Ascending aorta (tissue), 2 donors: ENCODE measurements at places on chromosomes 6 and 20. TPM values are rescaled to one million over a fixed set of nuclear protein-coding genes. Genes with fewer than 3 reads are reported as not detected.

ARMC12 gene
- not detected for total RNA-seq

DNA sequence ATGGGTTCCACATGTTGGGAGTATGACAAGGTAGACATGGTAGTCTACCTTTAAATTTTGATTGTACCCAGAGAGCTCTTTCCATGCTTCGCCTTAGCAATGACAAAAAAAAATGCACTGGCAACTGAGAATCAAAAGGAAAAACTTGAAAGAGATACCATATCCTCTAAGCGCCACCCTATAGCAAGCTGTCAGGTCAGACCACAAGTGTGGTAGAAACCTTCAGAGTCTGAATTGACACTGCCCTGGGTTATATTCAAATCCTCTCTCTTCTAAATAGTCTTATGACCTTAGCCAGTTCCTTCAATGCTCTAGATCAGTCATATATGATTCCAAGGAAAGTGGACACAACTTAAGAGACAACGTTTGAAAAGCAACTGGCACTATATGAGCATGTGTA is 45.6 kb upstream of the SMLR1 start:
- no peak for DNase-seq

- DNase-seq, result no peak
Measured at GRCh38 chr20:57716202-57716601, 6.4 kb upstream of the PMEPA1 start.

DNA sequence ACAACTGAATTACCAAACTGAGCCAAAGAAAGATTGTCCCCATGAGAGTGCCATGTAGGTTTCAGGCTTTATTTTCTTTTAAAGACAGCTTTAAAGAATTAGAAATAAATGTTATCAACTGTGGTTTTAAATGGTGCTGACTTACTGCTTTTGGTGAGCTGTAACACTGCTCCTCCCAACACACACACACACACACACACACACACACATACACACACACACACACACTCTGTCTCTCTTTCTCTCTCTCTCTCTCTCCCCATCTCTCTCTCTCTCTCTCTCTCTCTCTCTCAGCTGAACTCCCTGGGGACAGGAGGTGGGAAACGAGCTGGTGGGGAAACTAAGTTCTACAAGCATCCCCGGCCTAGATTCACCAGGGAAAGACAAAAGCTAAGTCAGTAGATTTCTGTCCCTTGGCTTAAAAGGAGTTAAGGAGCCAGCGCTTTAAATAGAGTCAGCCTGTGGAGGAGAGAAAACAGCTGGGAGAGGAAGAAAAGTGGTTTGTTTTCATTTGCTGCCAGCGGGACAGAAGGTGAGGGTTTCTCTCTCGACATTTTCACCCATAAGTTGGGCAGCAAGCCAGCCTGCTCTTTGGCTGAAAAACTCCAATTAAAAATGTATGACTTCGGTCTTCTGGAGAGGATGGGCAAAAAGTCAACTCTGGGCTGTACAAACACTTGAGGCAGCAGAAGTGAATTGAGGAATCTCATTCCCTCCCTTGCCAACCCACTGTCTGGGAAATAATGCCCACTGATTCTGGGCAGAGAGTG is 27.4 kb downstream of the CBLN4 start:
- DNase-seq, result no peak

TRIM31 gene
- total RNA-seq, result not detected

DNA sequence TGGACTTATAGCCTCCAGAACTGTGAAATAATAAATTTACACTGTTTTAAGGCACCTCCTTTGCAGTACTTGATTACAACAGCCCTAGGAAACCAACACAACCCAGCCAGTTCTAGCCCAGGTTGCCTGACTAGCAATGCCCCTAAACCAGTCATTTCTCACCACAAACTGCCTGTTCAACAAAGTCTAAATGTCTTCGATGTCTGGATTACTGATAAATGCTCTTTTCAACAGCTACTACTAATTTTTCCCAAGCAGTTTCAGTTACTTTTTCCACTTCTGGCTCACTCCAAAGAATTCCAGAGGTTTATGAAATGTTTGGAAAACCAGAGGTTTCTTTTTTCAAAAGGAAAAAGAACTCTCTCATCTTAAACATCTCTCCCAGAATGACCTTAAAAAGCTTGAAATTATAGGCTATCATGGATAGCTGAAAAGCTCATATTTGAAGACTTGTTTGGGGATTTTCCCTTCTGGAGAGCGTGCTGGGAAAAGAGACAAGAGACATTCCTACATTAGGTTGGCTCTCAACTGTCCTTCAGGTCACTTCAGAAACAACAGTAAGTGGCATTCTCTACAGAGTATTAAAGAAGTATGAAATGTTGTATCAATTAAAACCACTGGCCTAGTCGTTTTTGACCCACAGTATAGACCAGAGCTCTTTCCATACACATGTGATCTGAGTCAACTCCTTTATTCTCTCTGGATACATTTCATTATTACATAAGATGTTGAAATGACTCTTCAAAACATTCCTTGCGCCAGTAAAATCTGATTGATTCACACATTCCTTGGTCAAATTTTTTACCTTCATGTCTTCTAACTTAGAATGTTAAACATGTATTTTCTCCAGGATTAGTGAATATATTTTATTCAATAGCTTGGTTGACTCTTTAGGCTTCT is 265.9 kb downstream of the COL12A1 start:
- DNase-seq, result no peak
